ENCODE measurements at places on chromosomes 12 and 14. TPM values are rescaled to one million over a fixed set of nuclear protein-coding genes. Genes with fewer than 3 reads are reported as not detected.

Gene PSMC6
- total RNA-seq: 81.2 TPM

Gene RTN1
- total RNA-seq: 0.06 TPM

Gene PIWIL1
- total RNA-seq: 0.03 TPM

Gene AICDA
- 0.05 TPM for total RNA-seq

Gene PRKD1
- 2.4 TPM for total RNA-seq

Gene CPM
- 5.6 TPM for total RNA-seq

Gene FZD10
- total RNA-seq: not detected

Gene NOXRED1
- total RNA-seq: not detected

Gene DPF3
- 0.22 TPM for total RNA-seq

Gene AKAP6
- total RNA-seq: 0.51 TPM

Gene VDR
- 2.6 TPM for total RNA-seq

Gene SH2B3
- 5.8 TPM for total RNA-seq
